ENCODE measurements at places on chromosomes 6 and 20.

- DNase-seq: no peak
Measured at GRCh38 chr20:11378252-11378651, 539.4 kb upstream of the BTBD3 start.

DNA sequence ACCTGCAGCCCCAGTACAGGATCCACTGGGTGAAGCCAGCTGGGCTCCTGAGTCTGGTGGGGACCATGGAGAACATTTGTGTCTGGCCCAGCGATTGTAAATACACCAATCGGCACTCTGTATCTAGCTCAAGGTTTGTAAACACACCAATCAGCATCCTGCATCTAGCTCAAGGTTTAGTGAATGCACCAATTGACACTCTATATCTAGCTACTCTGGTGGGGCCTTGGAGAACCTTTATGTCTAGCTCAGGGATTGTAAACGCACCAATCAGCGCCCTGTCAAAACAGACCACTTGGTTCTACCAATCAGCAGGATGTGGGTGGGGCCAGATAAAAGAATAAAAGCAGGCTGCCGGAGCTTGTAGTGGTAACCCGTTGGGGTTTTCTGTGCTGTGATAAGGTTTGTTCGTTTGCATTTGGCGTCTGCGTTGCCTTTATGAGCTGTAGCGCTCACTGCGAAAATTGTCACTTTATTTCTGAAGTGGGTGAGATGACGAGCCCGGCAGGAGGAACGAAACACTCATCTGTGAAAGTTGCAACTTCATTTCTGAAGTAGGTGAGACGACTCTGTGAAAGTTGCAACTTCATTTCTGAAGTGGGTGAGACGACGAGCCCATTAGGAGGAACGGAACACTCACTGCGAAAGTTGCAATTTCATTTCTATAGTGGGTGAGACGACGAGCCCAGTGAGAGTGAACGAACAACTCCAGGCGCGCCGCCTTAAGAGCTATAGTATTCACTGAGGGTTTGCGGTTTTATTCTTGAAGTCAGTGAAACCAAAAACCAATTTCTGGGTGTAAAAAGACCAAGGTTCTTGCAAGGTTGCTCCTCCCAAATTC is 31.1 kb downstream of the SERPINB6 start:
- peak; percentile 58 for DNase-seq

DNA sequence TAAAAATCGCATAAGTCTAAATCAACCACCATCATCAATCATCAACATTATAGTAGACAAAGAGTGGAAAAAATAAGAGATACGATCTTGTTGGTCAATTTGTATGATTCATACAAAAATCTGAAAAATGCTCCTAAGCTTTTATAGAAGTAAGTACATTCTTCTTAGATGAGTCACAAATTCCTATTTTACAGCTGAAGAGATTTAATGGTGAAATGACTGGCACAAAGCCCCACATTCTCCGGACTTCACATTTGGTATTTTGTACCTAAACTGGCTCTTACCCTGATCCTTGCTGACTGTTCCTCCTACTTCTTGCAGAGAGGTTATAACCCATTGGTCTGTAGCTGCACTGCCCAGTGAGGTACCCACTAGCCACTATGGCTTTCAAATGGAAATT is 29.9 kb upstream of the PREP start:
- DNase-seq: no peak

GRCh38 chr6:82415820-82416219 is 52.2 kb downstream of the TPBG start:
- DNase-seq: no peak

DNA sequence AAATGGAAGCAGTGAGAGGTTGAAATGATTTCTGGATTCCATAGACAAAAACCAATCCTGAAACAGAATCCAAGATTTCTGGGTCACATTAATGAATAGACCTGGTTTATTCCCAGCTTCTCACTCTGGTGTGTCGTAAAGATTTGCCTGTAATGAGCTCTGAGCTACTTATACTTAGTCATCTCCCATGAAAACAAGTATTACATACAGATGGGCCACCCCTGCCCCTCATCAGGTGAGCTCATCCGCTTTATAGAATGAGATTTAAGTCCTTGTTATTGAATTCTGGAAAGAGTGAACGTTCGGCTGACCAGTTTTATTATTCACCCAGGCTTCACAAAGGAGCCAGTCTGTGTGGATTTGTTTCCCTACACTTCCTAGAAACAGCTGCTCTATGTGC is 47.1 kb upstream of the TMEM181 start:
- DNase-seq: no peak

DNA sequence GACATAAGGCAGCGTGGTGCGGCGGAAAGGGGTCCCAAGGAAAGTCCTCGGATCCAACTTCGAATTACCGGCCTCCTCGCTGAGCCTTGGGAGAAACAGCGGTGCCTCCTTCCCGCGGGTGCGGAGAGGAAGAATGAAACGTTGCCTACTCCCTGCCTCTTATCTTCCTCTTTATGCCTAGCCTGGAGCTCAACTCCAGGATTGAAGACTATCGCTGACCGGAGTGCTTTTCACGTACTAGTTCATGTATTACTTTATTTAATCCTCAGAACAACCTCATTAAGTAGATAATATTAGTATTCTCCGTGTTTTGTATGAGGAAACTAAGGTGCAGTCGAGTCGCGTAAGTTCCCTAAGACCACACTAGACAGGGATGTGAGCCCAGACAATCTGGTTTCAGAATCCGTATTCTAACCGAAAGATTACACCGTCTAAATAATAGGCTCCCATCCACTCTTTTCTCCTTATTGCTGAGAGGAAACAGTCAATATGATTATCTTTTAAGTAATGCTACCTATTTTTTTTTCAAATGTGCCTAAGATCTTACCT is 793 bp upstream of the PDSS2 start:
- DNase-seq: no peak

- no peak for DNase-seq
Measured at GRCh38 chr6:151705993-151706733, 101.3 kb upstream of the ESR1 start.

DNA sequence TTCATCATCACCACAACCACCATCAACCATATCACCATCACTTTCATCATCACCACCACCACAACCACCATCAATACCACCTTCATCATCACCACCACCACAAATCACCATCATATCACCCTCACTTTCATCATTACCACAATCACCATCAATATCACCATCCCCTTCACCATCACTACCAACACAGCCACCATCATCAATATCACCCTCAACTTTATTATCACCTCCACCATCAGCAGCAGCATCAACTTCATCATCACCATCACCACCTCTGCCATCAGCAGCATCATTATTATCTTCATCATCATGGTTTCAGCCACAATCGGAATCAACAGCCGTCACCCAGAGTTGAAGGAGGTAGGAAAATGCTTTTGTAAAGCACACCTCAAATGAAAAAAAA is 225.7 kb upstream of the SULF2 start:
- DNase-seq: no peak

DNA sequence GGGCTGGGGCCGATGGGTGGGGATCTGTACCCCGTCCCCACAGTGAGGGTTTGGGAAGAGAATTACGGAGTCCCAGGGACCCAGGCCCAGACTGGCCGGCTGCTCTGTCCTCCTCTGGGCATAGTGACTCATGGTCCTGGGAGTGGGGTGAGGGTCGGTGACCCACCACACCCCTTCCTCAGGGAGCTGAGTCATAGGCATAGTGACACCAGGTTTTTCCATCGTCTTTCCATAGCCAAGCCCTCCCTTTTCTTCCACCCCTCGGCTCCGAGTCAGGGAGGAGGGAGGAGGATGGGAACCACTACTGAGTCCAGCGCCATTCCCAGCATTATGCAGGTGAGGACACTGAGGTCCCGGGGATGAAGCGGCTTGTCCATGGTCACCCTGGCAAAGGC is 8.9 kb downstream of the CYP21A2 start:
- DNase-seq: no peak

- no peak for DNase-seq
Measured at GRCh38 chr6:16933961-16934360, 167.9 kb upstream of the STMND1 start.

DNA sequence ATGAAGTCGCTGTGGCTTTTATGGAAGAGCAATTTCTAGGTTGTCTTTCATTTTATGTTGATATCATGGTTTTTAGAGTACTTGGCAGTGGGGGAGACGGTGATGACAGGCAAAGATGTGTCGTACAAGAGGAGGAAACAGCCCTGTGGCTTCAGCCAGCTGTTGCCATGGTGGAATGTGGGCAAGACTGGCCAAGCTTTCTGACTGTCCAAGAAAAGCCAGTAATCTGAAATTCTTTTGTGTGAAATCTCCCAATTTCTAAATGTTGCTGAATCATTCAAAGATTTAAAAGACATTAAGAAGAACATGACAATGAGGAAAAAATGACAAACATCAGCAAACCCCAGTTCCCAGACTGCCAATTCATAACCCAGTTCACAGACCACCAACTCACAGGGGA is 23.1 kb downstream of the PFDN4 start:
- no peak for DNase-seq

DNA sequence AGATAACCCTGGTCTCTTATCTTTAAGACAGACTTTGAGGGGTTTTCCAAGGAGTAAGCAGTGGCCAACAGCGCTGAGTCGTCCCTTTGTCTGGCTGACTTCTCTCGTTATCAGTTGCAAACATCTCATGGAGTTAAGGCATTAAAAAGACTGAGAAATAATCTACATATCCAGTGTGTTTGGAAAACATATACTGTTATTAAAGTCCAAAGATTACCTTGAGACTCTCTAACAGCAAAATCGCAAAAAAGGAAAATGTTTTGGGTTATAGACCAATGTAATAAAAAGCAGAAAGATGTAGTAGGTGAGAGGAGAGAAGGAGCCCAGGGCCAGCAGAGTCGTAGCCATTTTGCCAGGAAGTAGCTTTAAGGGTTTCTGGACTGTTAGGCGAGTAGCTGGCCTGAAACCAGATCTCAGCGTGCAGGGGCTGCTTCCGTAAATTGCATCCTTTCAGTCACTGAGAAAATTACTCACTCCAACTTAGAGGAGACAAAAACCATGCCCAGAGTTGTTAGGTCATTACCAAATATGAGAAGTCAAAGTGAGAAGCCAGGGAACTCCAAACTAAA is 24.6 kb downstream of the MYLK4 start:
- no peak for DNase-seq

- no peak for DNase-seq
Measured at GRCh38 chr20:6241591-6241990, 118.8 kb upstream of the FERMT1 start.

- DNase-seq: no peak
Measured at GRCh38 chr6:34412643-34413214, 13.1 kb downstream of the RPS10 start.

DNA sequence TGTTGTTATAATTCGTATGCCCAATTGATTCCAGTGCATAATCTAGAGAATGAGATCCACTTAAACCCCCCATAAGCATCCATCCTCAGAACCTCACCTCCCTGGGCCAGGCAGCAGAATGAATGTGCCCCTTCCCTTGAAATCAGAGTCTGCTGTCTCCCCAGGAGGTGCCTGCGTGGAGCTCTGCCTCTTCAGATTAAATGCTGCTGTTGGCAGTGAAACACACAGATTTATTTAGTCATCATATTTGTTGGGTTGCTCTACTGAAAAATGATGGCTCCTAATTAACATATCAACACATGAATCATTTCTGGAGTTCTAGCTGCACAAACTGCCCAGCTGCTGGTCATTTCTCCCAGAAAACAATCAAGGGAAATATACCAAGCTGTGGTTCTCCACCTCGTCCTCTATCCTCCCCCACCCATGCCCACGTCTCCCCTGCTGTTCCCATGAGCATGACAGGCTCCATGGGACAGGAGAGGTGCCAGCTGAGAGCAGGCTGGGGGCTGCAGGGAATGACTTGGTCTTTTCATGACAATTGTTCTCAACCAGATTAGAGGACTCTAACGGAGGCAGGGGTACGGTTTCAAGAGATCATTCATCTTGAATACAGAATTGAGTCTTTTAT is 633.1 kb downstream of the CDH26 start:
- no peak for DNase-seq

DNA sequence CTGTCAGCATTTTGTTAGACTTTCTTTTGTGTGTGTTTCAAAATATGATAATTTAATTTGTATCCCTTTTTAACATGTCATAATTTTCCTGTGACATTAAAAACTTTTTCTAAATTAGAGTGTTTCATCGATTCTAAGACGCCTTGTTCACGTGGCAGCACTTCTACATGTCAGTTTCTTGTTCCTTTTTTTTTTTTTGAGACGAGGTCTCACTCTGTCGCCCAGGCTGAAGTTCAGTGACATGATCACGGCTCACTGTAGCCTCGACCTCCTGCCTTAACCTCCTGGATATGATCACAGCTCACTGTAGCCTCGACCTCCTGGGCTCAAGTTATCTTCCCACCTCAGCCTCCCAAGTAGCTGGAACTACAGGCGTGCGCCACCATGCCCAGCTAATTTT is 27.6 kb upstream of the ADRM1 start:
- no peak for DNase-seq

- no peak for DNase-seq
Measured at GRCh38 chr6:137043710-137044365, 927 bp downstream of the IL20RA start.

DNA sequence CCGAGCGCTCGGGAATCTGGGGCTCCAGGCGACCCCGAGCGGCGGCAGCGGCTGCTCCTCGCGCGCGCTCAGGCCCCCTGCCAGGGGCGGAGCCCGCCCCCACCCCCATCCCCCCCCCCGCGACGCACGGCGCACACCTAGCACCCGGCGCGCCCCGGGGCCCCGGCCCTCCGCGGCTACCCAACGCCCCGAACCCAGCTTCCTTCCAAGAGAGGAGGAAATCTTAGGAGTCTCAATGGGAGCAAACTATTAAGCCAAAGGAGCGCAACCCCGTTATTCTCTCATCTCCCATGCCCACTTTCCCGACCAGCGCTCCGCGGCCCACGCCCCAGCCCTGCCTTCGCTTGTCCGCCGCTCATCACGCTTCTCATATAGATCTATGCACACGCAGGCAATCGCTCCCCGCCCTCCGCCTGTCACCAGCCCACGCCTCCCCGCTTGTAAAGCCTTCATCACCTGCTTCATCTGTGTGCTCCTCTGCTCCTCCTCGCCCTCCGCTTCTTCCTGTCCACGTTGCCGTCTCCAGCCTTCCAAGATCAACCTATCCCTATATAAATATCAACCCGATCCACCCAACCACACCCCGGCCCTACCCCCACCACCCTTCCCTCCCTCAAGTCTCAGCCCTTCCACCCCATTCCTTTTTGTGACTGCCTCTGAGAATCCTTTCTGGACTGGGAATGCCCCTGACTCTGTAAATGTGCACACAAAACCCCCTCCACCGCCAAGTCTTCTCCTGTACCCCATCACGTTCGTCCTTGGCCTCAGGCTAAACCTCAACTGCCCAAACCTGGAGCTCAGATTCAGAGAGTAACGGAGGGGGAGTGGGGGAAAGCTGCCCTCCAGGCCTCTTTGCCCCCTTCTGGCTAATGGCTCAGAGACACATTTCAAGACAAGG is at the start of gene DLK2:
TSS of gene DLK2 (minus strand) at position 18 of the 898 bp plus-strand sequence. CDS start 723 bp downstream, outside the sequence.
- peak; percentile 16 for DNase-seq

- DNase-seq: peak; percentile 28
Measured at GRCh38 chr6:149060300-149060984, 257.1 kb upstream of the TAB2 start.

- no peak for DNase-seq
Measured at GRCh38 chr20:33521461-33521860, 31.6 kb downstream of the CBFA2T2 start.

DNA sequence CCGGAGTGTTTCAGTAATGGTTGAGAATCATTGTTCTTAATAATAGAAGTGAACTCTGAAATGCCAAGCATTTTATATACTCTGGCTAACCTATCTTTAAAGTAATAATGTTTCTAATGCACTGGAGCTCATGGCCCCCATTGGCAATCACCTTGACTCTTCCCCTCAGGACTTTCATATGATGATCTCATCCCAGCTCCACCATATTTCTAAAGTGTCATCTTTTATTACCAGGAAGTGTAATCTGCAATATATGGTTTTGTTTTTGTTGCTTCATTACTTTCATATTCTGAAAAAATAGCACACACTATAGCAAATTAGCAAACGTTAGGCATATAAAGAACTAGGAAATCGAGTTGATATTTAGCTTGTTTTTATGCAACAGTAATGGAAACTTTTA is 60.3 kb downstream of the TULP4 start:
- no peak for DNase-seq

Measured in activated gamma-delta T cell treated with anti-CD3 and anti-CD28 coated beads, Interleukin-2, amount 50 U/mL, for 16 hours (primary cell).